ENCODE measurements at places on chromosomes 2 and 18. TPM values are rescaled to one million over a fixed set of nuclear protein-coding genes. Genes with fewer than 3 reads are reported as not detected.

DNA sequence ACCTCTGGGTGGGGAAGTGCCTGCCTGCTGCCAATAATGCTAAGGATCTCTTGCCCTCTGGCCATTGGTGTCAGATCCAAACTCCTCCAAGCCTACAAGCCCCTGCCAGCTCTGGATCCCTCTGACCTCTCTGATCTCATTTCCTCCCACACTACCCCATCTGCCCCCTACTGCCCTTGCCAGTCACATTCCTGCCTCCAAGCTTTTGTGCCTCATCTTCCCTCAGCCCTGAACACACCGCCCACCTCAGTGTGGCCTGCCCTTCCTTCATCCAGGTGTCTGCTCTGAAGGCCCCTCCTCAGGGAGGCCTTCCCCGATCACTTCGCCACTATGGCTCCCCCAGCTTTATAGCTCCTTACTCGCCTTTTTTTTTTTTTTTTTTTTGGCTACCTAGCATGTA lies 161.0 kb upstream of the GLI2 start:
- no peak for DNase-seq

- no peak for DNase-seq
Observed at GRCh38 chr2:2919574-2920365, 457.8 kb downstream of the EIPR1 start.

- no peak for DNase-seq
Observed at GRCh38 chr2:228507231-228507824, 325.8 kb upstream of the SPHKAP start.

- no peak for DNase-seq
Observed at GRCh38 chr2:225354281-225354774, 45.2 kb upstream of the NYAP2 start.

DNA sequence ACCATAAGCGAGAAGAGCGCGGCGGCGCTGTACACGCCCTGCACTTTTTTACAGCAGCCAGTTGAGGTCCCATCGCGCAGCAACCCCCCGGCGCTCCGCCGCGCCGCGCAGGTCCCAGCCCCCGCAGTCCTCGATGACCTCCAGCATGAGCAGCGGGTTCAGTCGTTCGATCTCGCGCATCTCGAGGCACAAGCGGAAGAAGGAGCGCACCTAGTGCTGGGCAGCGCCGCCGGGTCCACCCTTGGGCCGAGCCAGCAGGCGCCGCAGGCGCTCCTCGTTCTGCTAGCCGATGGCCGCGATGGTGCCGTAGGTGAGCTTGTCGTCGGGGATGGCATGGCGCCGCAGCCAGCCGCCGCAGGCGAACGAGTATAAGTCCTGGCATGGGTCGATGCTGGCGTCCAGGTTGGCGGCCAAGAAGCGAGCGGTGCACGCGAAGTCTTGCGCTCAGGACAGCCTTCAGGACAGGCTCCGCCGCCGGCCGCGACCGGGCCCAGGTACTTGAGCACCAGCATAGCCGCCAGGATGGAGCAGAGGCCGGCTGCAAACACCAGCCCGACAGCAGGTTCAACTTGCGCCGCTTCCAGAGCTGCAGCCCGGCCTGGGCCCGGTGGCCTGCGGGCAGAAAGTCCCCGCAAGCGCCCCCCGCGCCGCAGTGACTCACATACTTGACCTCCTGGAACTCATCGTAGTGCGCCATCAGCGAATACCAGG lies 8.3 kb downstream of the ALPP start:
- DNase-seq: no peak

GRCh38 chr2:83517727-83518368 lies 941.2 kb downstream of the SUCLG1 start:
- no peak for DNase-seq

- DNase-seq: no peak
Observed at GRCh38 chr2:129877795-129878775, 101.4 kb upstream of the RAB6C start.

- DNase-seq: no peak
Observed at GRCh38 chr2:39377226-39377939, 59.7 kb downstream of the MAP4K3 start.

DNA sequence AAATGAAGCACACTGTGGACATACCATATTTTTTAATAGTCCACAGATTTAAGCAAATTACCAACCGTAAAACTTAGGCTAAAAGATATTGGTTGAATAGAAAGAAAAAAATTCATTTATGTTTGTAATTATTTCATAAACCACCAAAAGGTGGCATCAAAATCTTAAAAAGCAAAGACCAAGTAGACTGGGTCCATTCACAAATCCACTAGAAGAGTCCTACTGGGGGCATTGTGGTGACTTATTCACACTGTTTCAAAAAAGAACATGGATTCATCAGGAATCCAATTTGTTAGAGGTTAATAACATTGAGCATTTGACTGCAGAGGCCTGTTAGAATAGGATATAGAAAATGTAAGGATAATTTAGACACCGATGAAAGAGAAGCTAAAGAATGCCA lies 194.9 kb upstream of the KYNU start:
- no peak for DNase-seq

DNA sequence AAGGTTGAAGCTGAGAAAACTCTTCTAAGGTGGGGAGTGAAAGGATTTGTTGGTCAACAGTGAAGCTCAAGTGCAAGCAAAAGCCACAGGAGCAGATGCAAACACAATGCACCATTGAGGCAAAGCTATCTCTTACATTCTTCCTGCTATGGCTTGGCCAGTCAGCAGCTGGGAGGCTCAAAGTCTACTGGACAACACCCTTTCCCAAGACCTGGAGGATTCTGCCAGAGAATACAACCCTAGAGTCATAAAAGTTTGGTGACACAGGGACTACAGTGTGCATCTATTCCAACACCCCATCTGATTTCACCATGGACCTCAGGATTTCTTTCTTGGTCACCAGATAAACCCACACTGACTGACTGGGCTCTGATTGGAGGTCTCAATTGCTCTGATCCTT lies 342.0 kb downstream of the HRH4 start:
- DNase-seq: no peak

DNA sequence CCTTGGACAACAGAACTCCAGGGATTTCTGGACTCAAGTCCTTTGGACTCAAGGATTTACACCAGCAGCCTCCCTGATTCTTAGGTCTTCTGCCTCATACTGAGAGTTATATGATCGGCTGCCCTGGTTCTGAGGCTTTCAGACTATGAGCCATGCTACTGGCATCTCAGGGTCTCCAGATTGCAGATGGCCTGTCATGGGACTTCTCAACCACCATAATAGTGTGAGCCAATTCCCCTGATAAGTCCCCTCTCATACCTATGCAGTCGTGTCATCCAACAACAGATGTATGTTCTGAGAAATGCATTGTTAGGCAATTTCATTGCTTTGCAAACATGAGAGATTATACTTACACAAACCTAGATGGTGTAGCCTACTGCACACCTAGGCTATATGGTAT lies 61.4 kb upstream of the MSTN start:
- DNase-seq: no peak

DNA sequence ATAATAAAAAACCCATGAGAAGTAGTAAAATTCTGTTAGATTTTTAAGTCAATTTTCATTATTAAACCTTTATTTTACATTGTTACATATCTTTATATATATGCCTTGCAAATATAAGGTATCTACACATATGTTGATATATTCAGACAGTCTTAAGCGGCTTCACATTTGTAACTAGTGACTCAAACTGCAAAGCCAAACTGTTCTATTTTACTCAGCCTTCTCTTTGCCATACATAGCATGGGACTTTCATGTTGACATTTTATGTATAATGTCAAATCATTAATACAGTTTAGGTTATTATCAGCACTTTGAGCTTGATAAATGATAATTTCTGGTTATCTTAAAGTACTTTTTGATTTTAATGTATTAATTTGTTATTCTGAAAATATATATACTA lies 125.0 kb upstream of the WDSUB1 start:
- no peak for DNase-seq

DNA sequence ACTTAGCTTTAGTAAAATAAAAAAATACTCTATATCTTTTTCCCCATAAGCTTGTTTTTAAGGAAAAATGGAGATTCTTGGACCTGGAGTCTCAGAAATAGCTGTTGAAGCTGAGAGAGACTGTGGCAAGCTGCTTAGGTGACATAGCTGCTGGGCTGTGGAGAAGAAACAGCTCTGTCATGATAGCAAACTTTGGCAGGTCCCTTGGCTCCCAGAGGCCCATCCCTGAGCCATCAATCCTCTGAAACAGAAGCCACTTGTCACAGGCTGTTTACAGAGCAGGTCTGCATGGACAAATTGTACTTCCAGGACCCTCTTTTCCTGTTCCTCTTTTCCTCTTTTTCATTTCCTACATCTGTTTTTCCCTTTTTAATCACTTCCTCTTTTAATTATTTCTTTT lies 1370.1 kb upstream of the CRIM1 start:
- DNase-seq: no peak

DNA sequence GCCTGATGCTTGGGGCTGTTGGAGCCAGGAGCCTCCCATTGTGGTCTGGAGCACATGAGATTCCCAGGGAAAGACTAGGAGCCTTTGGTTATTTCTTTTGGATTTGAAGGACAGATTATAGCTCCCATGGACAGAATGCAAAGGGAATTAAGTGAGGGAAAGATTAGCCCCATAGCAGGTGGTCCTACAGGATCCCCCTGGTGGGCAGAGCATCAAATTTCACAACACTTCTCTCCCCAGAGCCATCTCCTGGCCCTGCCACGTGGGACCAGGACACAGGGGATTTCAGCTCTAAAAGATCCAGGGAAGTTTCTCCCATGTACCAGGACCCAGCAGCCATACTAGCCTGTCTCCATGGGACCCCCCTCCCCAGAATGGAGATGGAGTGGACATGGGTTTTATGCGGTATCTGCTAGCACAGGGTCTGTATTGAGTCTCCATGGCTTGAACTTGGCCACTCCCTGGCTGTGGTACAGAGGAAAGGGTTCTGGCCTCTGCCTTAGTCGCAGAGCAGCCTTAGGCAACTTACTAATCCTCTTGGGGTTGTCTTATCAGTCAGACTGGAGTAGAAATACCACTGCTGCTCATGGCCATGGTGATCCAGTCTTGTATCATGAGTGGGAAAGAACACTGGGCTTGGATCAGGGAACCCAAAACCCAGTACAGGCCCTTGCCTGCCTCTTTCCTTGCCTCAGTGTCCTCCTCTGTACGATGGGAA lies 6.8 kb upstream of the PLB1 start:
- no peak for DNase-seq

GRCh38 chr2:147521936-147522335 lies 322.9 kb upstream of the ACVR2A start:
- DNase-seq: no peak

DNA sequence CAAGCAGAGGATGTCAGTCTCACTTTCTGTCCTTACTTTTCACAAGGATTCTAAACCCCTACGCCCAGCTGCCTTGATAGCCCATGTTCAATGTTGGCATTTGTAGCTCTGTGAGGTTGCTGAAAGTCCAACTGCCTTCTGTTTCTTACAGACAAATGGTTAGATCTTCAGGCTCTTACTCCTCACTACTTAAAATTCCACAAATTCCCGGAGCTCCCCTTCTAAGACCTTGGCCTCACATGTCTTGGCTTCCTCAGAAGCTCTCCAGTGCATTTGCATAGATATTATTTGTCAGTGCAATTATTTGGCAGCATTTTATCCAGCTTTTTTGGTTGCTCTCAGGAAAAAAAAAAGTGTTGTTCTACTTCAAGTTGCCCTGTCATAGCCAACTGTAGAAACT lies 453.7 kb upstream of the CELF4 start:
- DNase-seq: no peak

Gene C18orf54
- 0.74 TPM for total RNA-seq

Gene SERPINB13
- total RNA-seq: not detected

Gene NRBP1
- total RNA-seq: 69.8 TPM

Gene SERPINB11
- total RNA-seq: not detected
